ENCODE measurements at places on chromosomes 7 and 10. TPM values are rescaled to one million over a fixed set of nuclear protein-coding genes. Genes with fewer than 3 reads are reported as not detected.

Gene PRR15
- total RNA-seq: 11.0 TPM

Gene TNPO3
- 47.7 TPM for total RNA-seq

Gene SEMA3A
- total RNA-seq: 18.4 TPM

Gene AZGP1
- not detected for total RNA-seq

Gene ANKRD61
- not detected for total RNA-seq

Gene PIK3CG
- under 0.01 TPM for total RNA-seq

Gene EPO
- total RNA-seq: not detected

Gene FEZF1
- total RNA-seq: not detected

Gene DEPP1
- 14.4 TPM for total RNA-seq

Gene NPTX2
- not detected for total RNA-seq

Gene LOXL4
- 57.2 TPM for total RNA-seq

Gene SPDYE5
- total RNA-seq: not detected

Gene PALD1
- under 0.01 TPM for total RNA-seq

Gene ANKRD7
- total RNA-seq: 2.6 TPM

Gene C10orf53
- total RNA-seq: not detected

Gene NEURL1
- total RNA-seq: not detected

Gene LRRC4
- not detected for total RNA-seq

Gene HABP2
- total RNA-seq: not detected

Gene SEC23IP
- total RNA-seq: 29.1 TPM

Gene SERPINE1
- total RNA-seq: 2,020 TPM

Measured in myometrial cell (primary cell).